ENCODE measurements at places on chromosomes 12 and 14.

DNA sequence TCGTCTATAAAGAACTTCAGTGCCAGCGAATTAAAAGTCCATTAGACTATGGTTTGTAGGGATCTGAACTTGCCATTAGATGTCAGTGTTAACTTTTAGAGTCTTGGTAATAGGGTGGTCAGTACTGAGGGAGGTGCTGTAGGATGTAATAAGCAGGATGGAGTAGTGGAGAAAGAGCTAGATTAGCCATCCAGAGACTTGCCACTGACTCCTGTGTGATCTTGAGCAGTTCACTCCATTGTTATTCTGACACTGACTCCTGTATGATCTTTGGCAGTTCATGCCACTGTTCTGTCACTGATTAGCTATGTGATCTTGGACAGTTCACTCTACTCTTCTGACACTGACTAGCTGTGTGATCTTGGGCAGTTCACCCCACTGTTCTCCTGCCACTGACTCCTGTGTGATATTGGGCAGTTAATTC is 133.6 kb downstream of the TTLL5 start:
- no peak for DNase-seq

- no peak for DNase-seq
These were observed 7.2 kb downstream of the NAB2 start for GRCh38 chr12:57096099-57096572.

DNA sequence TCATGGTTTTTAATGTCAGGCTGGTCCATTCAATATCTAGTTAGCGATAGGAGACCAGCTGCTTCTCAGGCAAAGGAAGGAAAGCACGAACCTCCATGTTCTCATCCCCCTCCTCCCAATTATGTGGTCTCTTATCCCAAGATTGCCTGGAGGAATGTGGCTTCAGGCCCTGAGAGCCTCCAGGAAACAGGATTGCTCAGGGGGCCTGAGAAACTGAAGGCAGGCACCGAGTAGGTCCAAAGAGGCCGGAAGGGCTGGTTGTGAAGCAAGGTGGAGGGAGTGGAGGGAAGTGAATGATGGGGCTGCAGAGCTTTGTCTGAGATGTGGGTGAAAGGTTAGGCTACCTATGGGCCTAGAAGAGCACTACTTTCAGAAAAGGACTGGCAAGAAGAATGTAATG is 188.2 kb upstream of the DDHD1 start:
- no peak for DNase-seq

GRCh38 chr12:113136128-113136989 is 798 bp upstream of the RASAL1 start:
- DNase-seq: peak; percentile 46

DNA sequence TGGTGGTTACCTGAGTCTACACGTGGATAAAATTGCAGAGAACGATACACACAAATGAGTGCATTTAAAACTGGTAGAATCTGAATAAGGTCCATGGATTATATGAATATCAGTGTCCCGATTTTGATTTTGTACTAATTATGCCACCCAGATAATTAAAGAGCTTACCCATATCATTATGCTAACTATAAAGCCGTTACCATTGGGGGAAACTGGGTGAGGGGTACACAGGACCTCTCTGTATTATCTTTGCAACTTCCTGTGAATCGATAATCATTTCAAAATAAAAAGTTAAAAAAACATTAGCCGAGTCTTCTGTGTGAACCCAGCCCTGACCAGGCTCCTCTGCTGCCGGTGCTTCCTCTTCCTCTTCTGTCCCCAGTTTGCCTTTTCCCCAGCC is 107.1 kb downstream of the SMOC1 start:
- no peak for DNase-seq

DNA sequence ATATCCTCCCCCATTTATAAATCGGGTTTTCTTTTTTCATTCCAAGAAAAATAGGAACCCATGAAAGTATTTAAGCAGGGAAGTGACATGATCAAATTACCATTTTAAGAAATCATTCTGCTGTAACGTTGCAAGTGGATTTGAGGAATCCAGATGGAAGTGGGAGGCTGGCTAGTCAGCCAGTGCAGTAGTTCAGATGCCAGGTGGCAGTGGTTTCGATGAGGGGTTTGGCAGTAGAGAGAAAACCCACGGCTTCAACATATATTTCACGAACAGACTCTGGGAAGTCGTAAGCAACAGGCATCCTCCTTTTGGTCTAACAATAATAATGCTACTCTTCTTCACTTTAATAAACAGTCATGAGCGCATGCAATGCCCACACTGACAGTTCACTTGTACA is 25.0 kb downstream of the PDZRN4 start:
- DNase-seq: no peak
